Spinal cord (tissue), 10 donors: ENCODE measurements at places on chromosomes 2 and 18. TPM values are rescaled to one million over a fixed set of nuclear protein-coding genes. Genes with fewer than 3 reads are reported as not detected.

DNA sequence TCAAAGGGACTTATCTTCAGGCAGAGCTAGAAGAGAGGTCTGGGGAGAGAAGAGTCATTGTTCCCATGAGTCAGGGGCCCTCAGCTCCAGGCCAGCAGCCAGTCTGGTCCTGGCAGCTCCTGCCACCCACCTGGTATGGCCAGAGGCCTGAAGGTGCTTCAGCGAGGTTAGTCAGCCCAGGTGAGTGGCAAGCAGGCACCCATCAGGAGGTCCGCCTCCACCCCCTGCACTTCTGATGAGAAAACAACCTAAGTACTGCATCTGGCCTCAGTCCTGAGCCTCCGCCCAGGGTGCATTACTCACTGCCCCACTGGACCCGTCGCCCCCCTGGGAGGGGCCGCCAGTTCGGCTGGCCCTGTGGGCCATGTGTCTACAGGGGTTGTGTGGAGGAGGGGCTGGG lies 130.2 kb downstream of the INHBB start:
- no peak for DNase-seq

SPATA3 gene
- not detected for polyA plus RNA-seq

HJURP gene
- 11.4 TPM for polyA plus RNA-seq

DNA sequence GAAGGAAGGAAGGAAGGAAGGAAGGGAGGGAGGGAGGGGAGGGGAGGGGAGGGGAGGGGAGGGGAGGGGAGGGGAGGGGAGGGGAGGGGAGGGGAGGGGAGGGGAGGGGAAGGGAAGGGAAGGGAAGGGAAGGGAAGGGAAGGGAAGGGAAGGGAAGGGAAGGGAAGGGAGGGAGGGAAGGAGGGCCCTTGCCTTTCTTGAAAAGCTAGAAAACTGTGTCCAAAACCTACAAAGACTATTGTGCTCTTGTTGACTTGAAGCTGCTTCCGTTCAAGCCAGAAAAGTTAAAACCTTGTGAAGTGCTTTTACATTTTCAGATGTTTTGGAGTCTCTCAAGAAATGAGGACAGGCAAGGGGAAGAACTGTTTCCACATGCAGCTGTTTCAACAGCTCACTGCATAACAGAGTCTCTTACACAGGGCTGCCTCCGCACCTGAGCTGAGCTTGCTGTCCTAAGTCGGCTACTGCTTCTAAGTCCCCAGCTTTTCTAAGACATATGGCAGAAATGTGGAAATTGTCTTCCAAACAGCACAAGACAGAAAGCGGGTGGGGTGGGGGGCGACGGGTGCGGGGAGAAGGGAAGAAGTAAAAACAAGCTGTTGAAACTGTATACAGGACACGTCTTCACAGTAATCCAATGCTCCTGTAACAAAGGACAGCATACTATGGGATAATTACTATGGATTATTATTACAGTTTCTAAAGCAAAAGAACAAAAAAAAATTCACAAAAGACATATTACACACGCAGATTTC lies 46.1 kb downstream of the BCL11A start:
- DNase-seq, result no peak

DNA sequence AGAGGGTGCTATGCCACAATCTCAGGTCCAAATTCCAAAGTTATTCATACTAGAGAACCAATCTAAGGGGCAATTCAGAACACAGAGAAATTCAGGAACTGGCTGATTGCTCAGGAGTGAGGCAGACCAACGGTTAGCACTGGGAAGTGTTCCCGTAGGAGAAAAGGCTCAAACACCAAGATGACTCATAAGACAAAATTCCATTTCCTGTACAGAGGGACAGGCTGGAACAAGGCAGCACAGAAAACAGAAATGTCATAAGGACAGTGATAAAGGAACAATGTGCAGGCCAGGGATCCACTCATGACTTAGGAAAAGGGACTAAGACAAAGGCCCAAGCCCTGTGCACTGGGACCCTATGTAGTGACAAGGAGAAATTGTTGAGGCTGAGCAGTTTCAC lies 54.2 kb downstream of the PDE1A start:
- no peak for DNase-seq

DNA sequence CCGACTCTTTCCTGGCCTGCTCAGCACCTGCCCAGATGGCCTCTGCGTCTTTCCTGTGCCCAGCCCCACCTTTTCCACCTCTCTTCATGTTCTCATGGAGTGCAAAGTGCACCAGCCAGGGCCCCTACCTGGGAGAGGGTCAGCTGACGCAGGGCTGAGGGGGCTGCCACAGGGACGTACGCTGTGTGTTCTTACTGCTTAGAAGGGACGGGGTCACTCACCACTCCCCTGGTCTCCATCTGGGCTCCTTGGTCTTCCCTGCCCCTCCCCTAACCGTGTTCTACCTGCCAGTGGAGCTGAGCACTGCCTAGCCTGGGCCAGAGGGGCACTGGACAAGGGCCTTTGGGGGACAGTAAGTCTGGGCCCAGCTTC lies 8.6 kb downstream of the ERFE start:
- no peak for DNase-seq

DNA sequence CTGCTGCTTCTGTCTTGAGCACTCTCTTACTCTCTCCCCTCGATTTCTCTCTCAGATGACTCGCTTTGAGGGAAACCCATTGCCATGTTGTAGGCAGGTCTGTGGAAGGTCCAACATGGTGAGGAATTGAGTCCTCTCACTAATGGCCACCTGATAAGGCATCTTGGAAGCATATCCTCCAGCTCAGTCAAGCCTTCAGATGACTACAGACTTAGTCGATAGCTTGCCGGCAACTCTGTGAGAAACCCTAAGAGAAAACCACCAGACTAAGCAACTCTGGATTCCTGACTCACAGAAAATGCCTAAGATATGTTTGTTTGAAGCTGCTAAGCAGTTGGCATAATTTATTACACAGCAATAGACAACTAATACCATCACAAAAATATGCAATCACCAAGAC lies 51.2 kb downstream of the WDR75 start:
- no peak for DNase-seq

DNA sequence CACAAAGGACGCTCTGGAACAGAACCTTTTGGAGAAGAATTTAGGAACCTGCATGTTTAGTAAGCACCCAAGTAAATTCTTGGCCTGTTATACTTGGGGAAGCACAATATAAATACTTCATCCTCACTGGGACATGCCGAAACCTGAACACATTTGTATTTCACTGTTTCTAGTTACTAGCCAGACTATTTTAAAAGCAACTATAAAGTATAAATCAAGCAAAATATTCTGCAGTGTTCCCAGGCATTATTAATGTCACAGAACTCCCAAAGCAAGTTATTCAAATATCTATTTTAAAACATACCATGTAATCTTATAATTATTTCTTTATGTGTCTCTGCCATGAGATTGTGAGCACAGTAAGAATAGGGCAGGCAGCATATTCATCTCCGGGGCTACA lies 54.8 kb downstream of the CALCRL start:
- DNase-seq, result no peak

GRCh38 chr2:128309280-128310093 lies 9.2 kb downstream of the HS6ST1 start:
- no peak for DNase-seq

DNA sequence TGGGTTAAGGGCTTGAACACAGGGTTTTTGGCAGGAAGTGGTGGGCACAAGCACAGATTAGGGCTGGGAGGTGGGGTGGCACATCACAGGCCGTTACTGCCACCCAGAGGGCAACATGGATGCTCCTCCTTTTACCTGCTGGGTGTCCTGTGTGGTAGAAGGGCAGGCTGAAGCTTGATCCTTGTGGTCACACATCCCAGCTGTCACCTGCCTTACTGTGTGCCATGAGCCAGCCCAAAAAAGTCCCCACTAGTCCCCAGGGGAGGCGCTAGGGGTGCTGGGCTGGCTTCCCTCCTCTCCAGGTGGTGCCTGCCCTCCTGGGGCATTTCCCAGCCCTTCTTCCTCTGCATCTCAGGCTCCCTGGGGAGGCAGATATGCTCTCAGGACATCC lies 50.5 kb upstream of the ALPP start:
- DNase-seq, result peak; percentile 17

DNA sequence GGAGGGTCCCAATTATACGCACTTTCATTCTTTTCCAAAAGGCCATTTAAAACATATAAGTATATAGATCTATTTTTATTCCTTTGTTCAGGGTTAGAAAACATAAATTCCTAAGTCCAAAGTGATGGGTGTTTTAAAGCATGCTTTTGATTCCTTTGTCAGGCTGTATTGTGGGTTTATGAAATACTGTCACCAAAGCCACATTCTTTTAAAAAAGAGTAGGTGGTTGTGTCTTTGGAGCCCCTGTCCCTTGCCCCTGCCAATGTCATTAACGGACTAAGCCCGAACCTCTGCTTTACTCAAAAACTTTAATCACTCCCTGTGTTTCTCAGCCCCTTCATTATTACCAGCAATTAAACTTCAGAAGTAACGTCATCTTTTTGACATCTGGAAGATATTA lies 104.9 kb upstream of the APCDD1 start:
- no peak for DNase-seq

- DNase-seq, result no peak
These were observed 72.1 kb upstream of the NOSTRIN start for GRCh38 chr2:168730344-168730743.

GLI2 gene
- polyA plus RNA-seq, result 9.5 TPM

GRCh38 chr2:20223407-20224163 lies 1.3 kb downstream of the SDC1 start:
- peak; percentile 24 for DNase-seq

TUBA3D gene
- polyA plus RNA-seq, result 2.9 TPM

DNA sequence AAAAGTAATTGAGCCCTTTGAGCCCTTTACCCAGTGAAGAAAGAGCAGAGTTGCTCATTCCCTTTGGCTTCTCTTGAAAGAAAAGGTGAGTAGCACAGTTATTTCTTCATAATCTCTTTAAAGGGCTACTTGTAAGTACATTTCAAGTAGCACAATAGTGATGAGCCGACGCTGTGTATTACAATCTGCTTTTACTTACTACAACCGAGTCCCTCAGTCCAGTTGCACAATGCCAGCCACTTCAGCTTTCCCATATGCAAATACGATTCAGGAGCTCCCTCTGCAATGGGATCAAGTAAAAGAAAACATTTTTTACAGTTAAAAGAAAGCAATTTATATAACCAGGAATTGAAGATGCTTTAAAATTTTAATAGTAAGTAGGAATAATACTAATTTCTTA lies 868.5 kb downstream of the RNF144A start:
- no peak for DNase-seq

DUSP19 gene
- polyA plus RNA-seq, result 5.2 TPM

DNA sequence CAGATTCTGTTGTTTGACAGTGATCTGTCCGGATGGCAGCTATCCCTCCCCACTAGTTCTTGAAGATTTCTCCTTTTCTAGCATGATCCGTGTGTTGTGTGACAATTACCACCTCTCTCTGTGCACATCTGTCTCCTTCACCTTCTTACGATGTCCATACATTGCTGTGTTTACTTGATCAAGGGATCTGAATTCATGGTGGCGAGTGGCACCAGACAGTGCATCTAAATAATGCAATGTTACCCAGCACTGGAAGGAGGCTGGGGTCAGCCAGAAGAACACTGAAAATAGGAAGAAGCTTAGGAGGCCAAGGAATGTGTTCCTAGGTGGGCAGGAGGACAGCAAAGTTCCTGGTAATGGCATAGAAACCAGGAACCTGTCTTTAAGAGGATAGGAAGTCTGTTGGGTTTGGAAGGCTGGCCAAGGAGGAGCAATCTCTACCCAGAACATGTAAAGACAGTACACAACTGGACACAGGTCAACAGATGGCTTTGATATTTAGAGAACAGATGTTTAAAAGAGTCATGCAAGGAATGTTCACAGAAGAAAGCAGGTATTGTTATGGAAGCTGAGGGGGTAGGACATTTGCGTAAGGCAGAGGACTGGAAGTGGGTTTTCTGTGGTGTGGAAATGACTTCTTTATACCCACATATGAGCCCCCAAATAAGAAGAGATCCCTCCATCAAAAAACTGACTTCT lies 126.4 kb downstream of the HRH4 start:
- no peak for DNase-seq

SH3RF3 gene
- polyA plus RNA-seq, result 10.4 TPM

GRCh38 chr2:121471532-121472469 lies 58.9 kb upstream of the RNU4ATAC start:
- DNase-seq, result no peak

GRCh38 chr18:5370332-5370731 lies 74.8 kb upstream of the ZBTB14 start:
- DNase-seq, result no peak

DNA sequence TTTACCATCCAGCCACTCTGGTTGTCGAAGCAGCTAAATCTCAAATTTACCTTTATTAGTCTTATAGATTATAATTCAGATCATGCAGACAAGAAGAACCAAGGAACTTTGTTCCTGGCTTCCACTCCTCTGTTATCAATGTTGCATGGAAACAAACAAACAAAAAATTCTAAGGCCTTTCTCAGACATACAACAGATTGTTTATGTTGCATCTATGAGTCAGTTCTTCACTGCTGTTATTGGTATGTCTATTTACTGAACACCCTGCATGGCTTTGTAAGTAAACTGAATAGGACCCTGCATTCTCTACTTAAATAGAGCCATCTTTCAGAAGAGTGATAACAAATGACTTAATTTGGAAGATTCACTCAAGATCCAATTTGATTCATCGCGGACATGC lies 1.6 kb upstream of the ANKRD44 start:
- no peak for DNase-seq

VAMP8 gene
- polyA plus RNA-seq, result 13.9 TPM

NCKAP5 gene
- 17.7 TPM for polyA plus RNA-seq

DNA sequence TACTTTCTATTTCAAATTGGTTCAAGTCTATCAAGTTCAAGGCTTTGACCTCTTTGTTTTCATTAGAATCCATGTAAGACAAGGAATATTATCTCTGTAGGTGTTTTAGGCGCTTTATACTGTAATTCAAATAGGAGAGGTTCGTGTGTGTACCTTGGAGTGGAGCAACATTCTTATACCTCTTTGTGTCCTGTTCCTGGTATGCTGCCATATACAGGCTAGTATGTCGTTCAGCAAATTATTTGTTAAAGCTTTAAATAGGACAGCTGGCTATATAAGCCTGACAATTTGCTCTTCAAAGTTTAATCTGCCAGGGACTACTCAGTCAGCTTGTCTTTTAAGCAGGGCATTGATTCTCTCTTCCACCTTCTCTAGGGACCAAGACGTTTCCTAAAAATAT lies 31.1 kb upstream of the SPAG16 start:
- no peak for DNase-seq

LOXHD1 gene
- polyA plus RNA-seq, result 0.29 TPM

GRCh38 chr18:73563345-73563744 lies 584.3 kb downstream of the FBXO15 start:
- no peak for DNase-seq

GRCh38 chr2:217286833-217287232 lies 427.0 kb upstream of the TNP1 start:
- no peak for DNase-seq

ALPP gene
- 0.10 TPM for polyA plus RNA-seq

CHMP3 gene
- polyA plus RNA-seq, result 83.5 TPM

- no peak for DNase-seq
These were observed 416.7 kb downstream of the ARHGAP15 start for GRCh38 chr2:143545949-143546255.
